Activated CD4-positive, alpha-beta T cell treated with anti-CD3 and anti-CD28 coated beads, Interleukin-2, Interleukin-4, amounts not matched to agents 100 ng/mL and 50 ng/mL, durations not matched to agents 16 hours and 8 hours (primary cell): ENCODE measurements at places on chromosomes 11 and 22.

DNA sequence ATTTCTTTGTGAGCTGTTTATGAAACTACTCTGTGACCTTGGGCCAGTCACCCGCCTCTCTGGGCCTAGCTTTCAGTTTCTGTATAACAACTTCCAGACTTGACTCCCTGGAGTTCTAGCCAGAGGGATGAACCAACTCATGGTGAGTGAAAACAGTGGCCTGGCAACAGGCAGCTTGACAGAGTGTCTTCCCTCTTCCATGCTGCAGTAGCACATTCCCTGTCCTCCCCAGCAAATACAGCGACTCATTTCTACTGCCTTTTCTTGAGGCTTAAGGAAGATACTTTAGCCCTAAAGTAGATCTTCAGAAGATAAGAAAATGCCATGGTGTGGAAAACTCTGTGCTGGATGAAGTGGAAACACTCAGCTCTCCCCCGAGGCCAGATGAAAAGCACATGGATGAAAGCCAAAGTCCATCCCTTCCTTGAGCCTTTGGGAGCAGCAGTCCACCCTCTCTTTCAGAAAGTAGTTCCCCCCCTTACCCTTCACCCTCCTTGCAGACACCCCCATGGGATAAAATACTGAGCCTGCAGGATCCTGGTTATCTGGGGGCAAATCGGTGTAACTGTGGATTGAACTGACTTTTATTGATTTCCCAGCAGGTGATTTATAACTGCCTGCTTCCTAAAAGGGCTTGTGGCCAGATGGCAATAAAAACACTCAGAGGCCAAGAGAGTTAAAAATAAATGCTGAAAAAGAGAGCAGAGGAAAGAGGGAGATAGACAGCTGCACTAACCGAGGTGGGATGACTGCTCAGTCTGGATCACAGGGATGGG lies 24.1 kb downstream of the IRAG1 start:
- no peak for DNase-seq

DNA sequence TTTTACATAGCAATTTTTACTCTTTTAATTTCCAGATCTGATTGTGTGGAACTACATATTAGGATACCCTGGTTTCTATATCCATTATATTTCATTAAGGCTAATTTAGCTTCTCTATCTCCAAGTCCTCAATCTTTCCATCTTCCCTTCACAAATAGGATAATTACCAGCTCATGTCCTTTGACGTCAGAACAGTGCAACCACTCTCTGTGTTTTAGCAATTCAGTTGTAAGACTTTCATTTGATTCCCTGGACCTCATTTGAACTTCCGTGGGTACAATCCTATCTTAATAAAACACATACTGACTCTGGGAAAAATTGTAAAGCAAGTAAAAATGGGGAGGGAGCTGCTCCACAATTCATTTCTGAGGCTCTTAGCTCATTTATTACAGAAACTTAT lies 52.8 kb downstream of the FAM76B start:
- DNase-seq: no peak

- peak; percentile 74 for DNase-seq
Measured at GRCh38 chr11:8959546-8960166, 4.6 kb downstream of the TMEM9B start.

GRCh38 chr11:57493507-57494503 lies 21.7 kb downstream of the SLC43A1 start:
- DNase-seq: peak; percentile 77

- no peak for DNase-seq
Measured at GRCh38 chr11:15801616-15802015, 554.7 kb downstream of the SOX6 start.

DNA sequence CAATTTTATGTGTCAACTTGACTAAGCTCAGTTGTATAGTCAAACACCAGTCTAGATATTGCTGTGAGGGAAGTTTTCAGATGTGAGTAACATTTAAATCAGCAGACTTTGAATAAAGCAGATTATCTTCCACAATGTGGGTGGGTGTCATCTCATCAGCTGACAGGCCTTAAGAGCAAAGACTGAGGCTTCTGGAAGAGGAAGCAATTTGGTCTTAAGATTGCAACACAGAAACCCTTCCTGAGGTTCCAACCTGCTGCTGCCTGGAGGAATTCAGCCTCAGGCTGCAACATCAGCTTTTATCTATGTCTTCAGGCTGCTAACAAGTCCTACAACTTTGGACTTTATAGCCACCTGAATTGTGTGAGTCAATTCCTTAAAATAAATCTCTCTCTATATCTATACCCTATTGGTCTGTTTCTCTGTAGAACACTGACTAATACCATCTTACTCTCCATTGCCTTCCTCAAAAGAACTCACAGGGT lies 277.2 kb upstream of the PLET1 start:
- DNase-seq: no peak

DNA sequence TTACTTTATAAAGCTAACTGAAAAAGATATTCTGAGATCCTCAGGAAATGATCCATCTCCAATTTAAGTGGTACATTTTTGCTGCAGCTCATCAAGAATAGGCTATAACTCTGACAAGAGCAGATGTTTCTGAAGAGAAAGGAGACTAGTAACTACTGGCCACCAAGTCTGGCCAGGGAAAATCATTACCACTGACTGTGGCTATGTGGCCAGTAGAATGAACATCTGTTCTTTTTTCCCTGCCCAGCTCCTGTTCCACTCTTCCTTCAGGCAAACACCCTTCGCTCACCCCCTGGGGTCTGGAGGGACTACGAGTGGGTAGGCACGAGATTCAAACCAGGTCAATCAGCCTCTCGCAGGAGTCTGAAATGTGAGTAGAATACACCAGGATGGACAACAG lies 23.9 kb downstream of the TMEM123 start:
- DNase-seq: no peak

DNA sequence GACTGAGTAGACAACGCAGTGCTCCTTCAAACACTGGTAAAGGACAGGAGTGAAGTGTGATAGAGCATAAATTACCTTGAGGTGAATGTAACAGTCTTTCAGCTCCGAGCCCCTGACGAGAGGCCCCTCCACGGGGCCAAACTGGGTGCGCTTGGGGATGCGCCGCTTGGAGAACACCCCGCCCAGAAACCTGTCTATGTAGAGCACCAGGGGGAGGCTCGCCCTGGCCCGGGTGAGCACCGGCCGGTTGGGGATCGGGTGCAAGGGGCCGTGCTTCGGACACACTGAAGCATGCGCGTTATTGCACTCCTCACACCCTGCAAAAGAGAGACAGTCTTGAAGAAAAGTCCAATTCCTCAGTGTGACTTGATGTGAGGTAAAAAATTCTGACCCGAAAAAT lies 49.3 kb upstream of the NFRKB start:
- no peak for DNase-seq

GRCh38 chr11:109783840-109784239 lies 309.4 kb upstream of the ZC3H12C start:
- DNase-seq: no peak

DNA sequence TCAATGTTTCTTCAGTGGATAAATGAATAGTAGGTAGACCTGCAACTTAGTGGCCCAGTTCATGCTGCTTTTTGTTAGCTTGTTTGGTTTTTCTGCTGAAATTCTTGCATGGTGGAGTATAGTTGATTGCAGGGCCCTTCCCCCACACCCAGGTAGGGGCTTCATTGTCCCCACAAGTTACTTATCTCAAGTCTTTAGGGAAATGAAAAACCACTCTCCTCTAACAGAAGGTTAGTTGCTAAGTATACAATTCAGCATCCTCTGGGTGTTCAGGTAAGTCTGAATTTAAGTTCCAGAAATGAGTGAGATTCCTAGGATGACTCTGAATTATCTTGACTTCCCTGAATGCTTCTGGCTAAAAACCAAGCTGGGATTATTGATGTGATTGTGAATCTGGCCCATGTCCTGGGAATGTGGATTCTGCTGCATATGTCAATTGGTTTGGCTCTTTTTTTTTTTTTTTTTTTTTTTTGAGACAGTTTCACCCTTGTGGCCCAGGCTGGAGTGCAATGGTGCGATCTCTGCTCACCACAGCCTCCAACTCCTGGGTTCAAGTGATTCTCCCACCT lies 40.3 kb downstream of the BCL2L13 start:
- DNase-seq: no peak

- no peak for DNase-seq
Measured at GRCh38 chr11:84398017-84398626, 1112.0 kb upstream of the CCDC90B start.

DNA sequence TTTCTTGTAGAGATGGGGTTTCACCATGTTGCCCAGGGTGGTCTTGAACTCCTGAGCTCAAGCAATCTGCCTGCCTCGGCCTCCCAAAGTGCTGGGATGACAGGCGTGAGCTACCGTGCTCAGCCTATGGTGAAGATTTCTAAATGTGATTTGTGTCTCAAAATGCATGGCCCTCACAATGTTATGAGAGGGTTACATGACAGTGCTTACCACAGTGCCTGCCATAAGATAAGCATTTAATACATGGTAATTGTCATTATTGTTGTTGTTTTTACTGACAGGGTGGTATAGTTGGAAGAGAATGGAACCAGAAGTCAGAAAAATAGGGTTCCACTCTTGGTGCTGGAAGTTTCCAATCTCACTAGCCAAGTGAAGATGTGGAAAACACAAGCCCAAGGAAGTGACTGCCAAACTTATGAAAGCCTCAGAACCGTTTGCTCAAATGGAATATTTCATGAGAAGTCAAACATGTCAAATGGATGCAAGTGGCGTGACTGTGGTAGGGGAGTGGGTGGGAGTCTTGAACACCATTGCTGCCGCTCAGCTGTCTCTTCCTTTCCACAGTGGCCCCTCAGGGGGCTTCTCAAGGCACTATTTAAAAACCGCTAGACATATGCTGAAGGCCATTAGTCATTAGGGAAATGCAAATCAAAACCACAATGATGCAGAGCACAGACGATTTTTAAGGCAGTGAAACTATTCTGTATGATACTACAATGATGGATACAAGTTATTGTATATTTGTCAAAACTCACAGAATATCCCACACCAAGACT lies 29.1 kb upstream of the LMO2 start:
- no peak for DNase-seq
